HT-29 (cell line): ENCODE measurements at places on chromosomes 7 and 10. TPM values are rescaled to one million over a fixed set of nuclear protein-coding genes. Genes with fewer than 3 reads are reported as not detected.

Gene UCN3
- 0.36 and 0.60 TPM in 2 replicates for total RNA-seq

Gene SKIDA1
- total RNA-seq = not detected in 2 replicates

Gene UPK3B
- total RNA-seq = 96.8 and 102 TPM in 2 replicates

Gene PKD2L1
- total RNA-seq = 0.21 TPM in 1 of 2 replicates, not detected in the other

GRCh38 chr7:113813471-113813870 is 105.3 kb downstream of the PPP1R3A start:
- DNase-seq = no peak

GRCh38 chr10:3692387-3692999 is 92.5 kb downstream of the KLF6 start:
- DNase-seq = no peak

DNA sequence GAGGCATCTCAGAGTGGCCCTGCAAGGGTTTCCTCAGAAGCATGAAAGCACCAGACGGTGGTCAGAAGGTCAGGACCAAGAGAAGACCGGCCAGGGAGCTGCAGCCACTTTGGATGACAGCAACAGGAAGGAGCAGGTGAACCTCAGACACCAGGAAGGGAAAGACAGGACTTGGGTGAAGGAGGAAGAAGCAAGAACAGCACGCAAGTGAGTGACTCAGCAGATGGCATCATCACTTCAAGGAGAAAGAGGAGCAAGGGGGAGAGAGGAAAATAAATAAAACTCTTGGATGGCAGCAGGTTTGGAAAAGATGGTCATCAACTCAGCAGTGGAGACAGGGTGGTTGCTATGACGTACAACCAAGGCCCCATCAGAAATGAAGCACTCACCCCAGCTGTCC is 31.6 kb downstream of the NCAPG2 start:
- DNase-seq = peak; percentile 20

GRCh38 chr10:129030996-129031843 is 435.8 kb upstream of the MGMT start:
- DNase-seq = peak; percentile 62

GRCh38 chr10:113310347-113310746 is 242.5 kb upstream of the HABP2 start:
- no peak for DNase-seq

DNA sequence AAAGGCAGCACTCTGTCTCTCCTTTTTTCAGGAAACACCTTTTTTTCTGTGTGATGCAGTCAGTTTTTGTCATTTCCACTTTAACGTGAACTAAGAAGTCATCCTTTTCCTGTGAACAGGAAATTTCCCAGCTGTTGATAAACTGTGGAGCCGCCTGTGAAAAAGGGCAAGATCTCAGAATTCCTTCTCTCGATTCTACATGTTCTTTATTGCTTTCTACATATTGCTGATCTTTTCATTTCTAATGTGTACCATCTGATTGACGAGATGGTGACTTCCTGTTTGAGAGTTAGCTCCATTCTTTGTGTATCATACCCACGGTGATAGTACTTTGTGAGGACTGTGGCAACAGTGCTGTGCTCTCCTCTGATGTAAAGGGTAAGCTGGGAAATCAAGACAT is 50.4 kb downstream of the ADD3 start:
- DNase-seq = no peak

DNA sequence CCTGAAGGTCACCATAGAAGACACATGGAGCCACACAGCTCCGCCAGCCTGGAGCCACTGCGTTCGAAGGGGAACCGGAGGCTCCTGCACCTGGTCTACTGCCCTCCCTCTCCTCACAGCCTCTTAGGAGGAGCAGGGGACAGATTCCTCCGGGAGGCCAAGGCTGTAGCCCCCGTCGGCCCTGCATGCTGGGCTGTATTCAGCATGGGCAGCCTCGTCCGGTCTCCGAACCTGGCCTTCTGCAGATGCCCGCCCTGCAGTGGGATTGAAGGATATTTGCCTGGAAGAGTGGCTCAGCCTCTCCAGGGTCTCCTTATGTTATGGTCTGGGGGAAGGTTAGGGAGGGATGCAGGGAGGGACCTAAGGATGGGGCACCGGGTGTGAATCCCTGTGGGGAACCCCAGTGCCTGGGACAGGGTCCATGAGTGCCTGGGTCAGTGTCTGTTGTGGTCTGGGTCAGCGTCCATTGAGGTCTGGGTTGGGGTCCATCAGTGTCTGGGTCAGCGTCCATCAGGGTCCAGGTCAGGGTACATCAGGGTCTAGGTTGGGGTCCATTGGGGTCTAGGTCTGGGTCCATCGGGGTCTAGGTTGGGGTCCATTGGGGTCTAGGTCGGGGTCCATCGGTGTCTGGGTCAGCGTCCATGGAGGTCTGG is 13.0 kb upstream of the SCART1 start:
- no peak for DNase-seq

DNA sequence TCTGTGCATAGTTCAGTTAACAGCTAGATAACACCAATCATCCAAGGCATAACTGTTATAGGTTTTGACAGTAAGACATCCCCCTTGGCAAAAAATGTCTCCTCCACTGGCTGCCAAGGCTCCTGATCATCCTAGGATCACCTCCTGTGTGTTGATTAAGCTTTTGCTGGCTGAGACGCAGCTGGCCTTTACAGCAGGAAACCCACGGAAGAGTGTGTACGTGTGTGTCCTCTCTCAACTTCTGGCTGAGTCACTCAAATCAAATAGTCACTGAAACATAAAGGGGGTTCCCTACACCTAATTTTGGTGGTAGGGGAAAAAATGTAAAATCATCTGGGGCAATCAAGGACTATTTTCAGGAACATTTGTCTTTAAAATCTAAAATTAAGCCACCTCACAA is 208.8 kb downstream of the CTNNA3 start:
- no peak for DNase-seq

DNA sequence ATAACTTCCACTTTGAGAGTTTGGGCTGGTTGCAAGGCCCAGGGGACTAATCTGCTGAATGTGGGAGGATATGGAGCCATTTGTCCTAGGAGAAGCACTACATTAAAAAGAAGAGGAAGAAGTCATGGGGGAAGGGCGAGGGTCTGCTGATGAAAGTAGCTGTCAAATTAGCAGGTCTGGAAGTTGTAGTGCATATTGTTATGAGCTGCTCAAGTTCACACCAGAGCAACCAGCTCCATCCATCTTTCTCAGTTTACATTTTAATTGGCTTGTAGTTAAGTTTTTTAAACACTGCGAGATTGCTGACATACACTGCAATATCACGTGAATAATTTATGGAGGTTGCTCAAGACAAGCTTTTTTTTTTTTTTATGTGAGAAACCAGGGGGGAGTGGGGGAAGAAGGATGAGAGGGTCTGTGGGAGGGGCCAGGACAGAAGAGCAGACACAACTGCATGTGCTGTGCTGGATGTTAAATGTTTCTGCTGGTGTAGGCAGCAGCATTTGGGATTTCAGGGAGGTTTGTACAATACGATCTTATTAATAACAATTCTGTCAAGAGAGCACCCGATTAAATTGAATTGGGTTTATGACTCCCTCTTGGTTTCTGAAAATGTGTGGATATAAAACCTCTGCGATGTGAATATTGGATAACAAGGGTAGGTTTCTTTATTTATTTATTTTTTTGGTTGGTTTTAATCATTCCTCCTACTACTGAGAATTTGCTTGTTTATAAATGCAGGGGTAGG is 759.0 kb upstream of the GALNT17 start:
- DNase-seq = no peak

DNA sequence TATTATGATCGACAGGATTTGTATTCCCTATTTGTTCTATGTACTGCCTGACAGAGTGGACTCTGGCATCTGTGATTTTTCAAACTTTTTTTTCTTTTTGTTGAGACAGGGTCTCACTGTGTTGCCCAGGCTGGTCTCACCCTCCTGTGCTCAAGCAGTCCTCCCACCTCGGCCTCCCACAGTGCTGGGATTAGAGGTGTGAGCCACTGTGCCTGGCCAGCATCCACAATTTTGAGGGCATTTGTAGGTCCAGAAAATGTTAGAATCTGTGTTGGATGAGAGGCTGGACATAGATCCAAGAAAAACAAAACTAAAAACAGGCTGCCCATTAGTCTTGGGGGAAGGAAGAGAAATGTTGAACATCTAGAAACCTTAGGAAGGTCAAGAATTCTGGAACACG is 34.3 kb downstream of the SGPL1 start:
- no peak for DNase-seq

DNA sequence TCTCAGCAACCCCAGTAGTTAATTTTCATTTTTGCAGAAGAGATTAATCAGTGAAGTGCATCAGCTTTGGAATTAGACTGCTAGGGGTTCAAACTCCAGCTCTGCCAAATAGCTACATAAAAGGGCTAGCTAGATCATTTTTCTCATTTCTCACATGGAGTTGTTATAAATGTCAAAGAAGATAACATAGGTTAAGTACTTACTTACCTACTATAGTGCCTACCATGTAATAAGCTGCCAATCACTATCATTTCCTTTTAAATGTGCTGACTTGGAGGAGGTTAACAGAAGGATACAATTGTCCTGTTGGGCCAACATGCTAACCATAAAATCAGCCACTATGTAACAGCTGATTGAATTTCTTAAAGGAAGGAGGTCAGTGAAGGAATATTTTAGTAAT is 40.7 kb downstream of the KDM7A start:
- no peak for DNase-seq

DNA sequence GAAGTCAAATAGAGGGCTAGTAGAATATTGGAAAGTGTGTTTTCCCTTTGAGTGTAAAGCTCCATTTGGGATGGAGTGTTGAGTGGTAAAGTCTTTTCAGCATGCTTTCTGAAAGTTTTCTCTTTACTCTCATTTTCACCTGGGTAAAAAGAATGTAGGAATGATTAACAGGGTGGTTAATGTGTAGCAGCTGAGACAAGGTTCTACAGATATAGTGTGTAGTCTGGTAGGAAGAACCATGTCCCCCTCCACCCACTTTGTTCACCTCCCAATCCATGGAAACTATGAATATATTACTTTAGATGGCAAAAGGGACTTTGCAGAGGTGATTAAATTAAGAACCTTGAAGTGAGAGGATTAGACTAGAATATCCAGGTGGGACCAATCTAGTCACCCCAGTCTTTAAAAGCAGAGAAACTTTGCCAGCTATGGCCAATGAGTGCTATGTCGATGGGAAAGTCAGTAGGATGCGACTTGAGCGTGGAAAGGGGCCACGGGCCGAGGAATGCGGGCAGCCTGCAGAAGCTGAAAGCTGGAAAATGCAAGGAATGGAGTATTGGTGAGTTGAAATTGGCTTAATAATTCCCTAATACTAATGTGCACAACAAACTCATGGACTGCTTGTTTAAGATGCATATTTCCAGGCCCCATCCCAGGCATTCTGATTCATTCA is 166.3 kb upstream of the AHR start:
- peak; percentile 28 for DNase-seq

GRCh38 chr10:23676296-23676695 is 237.4 kb downstream of the OTUD1 start:
- DNase-seq = no peak
